ENCODE measurements at places on chromosomes 3 and 15.

DNA sequence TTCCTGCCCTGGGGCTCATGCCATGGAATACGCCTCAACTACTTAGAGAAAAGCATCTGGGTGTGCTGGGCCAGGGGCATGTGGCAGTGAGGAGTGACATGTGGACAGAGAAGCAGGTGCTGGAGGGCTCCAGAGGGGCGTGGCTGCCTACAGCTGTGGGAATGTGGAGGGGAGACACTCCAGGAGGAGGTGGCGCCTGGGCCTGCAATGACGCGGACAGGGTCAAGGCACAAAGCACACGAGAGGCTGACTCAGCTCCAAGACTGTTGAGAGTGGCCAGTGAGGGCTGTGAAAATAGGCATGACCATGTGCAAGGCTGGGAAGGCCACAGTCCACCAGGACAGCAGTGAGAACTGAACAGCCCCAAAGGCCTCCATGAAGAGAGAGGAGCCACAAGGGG is 48.5 kb downstream of the PTH1R start:
- DNase-seq, result no peak

- no peak for DNase-seq
Observed at GRCh38 chr3:32202496-32202895, 36.0 kb upstream of the CMTM8 start.

- no peak for DNase-seq
Observed at GRCh38 chr3:104367000-104367399, 999.7 kb upstream of the ALCAM start.

- DNase-seq, result no peak
Observed at GRCh38 chr3:194861375-194861774, 175.7 kb downstream of the FAM43A start.

DNA sequence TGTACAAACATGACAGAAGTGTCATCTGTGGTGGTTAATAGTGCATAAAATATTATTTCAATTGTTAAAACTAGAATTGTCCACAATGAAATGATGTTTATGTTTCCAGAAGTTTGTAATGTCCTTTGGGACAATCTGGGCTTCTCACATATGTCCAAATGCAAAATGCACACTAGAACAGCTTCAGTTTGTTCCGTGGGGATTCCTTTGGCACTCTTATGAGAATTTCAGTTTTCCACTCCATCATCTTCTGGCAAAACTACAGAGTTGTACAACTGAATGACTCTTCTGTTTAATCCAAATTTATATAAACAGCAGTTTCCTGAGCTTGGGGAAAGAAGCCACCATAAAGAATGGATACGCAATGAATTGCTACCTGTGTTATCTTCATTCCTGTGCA is 2.0 kb upstream of the OR5H6 start:
- peak; percentile 44 for DNase-seq

DNA sequence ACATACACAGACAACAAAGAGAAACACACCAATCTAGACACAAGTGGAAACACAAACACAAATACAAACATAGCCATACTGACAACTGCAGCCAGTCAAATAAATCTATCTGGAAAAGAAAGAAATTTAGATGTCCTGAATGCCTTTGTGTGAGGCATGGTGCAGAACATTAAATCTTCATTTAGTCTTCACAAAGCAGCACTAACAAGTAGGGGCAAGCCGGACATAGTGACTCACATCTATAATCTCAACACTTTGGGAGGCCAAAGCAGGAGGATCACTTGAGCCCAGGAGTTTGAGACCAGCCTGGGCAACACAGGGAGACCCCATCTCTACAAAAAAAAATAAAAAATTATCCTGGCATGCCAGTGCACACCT is 11.7 kb downstream of the MEGF11 start:
- no peak for DNase-seq

- DNase-seq, result no peak
Observed at GRCh38 chr15:74375303-74375693, 7.9 kb upstream of the CYP11A1 start.

DNA sequence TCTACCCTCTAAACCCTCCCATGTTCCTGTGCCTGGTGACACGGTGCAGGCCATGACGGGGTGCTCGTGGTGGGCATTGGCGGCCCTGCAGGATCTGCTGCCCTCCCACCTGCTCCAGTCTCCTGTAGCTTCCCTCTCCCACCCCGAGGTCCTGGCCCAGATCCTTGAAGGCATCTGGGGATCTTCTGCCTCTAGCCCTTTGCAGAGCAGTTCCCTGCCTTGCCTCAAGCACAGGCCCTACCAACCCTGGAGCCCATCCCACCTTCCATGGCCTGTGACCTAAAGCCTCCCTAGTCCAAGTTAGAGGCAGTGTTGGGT is 27.5 kb upstream of the SEC13 start:
- no peak for DNase-seq

- DNase-seq, result no peak
Observed at GRCh38 chr15:38642689-38643270, 78.2 kb upstream of the RASGRP1 start.

DNA sequence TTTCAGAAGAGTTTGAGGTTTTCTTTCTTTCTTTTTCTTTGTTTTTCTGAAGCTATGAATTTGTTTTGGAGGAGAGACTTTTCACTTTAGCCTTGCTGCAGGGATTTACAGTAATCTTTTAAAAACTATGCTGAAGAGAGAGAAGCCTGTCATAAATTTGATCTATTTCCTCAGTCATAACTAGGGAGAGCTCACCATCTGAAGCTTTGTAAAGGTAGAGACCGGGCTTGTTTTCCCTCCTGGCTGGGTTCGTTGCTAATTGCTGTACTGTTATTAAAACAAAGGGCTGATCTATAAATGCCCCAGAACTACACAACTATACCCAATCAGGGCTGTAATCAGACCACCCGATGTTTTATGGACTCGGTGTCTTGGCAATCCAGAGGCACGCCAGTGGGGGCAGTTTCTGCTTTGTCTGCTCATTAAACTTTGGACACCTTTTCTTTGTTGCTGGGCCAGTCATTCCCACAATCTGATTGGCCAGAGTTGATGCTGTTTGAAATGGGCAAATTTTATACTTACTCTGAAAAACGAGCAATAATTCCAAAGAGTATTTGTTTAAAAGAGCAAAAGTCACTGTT is 164.3 kb downstream of the CACNA1D start:
- DNase-seq, result no peak

GRCh38 chr15:69854521-69855181 is 243.1 kb downstream of the TLE3 start:
- DNase-seq, result no peak

- no peak for DNase-seq
Observed at GRCh38 chr3:14949126-14949525, 1.7 kb downstream of the NR2C2 start.

DNA sequence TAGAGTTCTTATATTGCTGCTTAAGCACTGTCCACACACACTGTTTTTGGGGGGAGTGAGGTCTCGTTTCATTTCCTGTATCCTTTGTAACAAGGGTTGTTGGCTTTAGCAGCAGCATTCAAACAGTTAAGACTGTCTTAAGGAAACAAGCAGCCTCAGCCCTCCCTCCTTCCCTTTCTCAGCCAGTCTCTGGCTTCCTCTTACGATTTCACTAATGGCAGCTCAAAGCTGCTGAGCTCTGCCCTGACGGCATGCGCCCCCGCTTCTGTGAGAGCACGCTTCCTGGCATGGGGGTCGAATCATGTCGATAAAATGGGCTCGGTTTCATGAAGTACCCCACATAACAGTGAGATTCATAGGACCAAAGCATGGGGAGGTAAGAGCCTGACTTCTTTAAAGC is 105.0 kb downstream of the KLHL25 start:
- DNase-seq, result no peak

DNA sequence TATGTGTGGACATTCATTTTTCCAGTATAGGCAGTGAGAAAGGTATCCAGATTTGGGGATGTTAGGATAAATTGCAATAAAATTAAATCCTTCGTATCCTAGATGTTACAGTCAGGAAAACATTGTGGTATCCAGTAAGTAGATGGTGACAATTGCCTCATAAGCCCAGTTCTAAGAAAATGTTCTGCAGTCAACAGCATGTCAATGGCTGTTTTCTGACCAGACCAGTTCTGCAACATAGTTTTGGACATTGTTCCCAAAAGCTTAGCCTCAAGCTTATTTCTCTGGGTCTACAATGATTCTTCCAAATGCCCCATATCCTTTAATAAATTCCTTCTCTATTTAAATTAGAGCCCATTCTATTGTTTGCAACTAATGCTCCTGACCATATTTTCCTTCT is 480.7 kb downstream of the FHIT start:
- DNase-seq, result no peak

GRCh38 chr3:153573481-153573880 is 411.5 kb downstream of the RAP2B start:
- no peak for DNase-seq

- DNase-seq, result no peak
Observed at GRCh38 chr15:85839643-85840042, 44.9 kb upstream of the KLHL25 start.

DNA sequence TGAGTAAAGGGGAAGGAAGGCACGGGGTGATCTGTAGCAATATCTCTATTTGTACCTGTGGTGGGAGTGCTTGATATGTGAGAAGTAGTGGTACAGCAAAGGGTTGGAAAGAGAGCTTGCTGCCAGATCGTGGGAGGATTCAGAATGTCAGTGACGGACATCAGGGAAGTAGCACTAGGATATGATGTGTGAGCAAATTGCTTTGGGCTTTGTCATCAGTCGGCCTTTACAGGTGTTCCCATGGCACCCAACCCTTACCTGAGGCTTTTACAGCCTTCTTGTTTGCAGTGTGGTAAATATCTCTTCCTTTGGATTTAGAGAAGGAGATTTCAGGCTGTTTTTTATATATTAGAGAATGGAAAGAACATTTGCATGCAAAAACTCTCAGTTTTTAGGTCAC is 29.8 kb downstream of the IL1RAP start:
- no peak for DNase-seq

DNA sequence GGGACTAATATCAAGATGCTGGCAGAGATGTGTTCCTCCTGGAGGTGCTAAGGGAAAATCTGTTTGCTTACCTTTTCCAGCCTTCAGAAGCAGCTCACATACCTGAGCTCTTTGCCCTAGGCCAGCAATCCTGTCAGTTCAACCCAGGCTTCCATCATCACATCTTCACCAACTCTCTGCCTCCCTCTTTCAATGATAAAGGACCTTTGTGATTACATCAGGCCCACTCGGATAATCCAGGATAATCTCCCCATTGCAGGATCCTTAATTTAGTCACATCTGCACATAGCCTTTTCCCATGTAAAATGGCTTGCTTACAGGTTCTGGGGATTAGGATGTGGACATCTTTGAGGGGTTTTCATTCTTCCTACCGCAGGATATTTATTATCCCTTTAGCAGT is 58.3 kb downstream of the NSUN3 start:
- DNase-seq, result no peak

- DNase-seq, result no peak
Observed at GRCh38 chr3:152539191-152539764, 270.5 kb downstream of the MBNL1 start.

- no peak for DNase-seq
Observed at GRCh38 chr15:45107941-45108630, 5.9 kb downstream of the DUOX2 start.

DNA sequence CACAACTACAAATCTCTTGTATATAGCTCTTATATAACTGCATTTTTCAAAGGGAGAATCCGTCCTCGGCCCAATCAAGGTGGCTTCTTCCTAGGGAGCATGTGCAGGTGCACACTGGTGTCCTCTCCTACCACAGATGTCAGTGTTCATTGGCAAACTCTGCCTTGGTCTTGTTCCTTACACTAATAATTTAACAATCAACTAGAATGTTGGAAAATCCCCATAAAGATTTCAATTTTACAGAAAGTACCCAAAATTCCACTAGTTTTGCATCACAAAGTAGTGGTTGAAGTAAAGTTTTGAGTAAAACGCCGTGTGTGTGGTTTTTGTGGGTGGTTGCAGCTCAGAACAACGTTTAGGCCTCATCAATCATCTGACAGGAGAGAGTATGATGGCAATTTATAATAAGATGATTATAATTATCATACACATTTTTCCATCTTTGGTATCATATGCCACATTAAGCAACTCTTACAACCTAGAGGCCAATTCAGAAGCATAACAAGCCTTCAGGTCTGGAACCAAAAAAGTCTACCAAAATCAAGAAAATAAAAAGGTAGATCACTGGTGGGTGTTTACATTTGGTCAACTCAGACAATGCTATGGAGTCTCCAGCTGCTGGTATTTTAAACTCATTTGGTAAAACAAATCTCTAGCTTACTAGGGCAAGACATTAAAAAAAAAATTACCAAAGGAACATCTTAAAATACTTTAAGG is 128.9 kb upstream of the BHLHE40 start:
- no peak for DNase-seq

GRCh38 chr3:121995161-121996137 is 26.6 kb downstream of the ILDR1 start:
- DNase-seq, result no peak

- no peak for DNase-seq
Observed at GRCh38 chr3:165466856-165467255, 270.7 kb upstream of the SLITRK3 start.

DNA sequence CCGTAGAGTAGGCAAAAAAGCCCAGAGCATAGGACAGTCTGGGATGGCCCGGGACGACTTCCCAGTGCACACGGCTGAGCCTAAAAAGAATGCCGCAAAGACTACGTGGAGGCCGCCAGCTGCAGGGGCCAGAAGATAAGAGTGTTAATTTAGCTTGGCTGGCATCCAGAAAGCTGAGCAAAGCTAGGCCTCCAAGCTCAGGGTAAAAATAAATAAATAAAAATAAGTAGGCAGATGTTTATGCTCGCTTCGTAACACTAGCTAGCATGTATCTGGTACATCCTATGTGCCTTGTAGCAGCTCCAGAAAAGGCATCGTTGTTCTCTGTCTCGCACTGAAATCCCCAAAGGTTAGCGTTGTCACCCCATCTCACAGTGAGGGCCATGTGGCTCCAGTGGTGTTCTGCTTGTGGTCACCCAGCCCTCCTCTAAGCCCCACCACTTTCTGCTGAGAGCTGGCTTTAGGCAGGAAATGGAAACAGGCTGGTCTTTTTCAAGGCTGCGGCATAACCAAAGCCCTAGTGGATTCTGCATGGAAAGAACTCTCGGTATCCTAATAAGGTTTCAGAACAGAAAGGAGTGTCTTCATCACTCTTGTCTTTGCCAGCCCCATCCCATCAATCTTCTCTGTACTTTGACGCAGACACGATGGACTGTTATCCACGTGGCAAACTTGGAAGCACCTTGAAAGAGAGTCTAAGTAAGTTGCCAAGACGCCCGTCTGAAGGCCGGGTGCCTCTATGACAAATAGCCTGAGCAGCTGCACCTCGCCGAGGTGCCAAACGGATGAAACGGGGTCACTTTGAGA is 58.1 kb upstream of the MEF2A start:
- no peak for DNase-seq

- DNase-seq, result no peak
Observed at GRCh38 chr3:126517986-126518778, 609 bp upstream of the UROC1 start.

Data from forelimb muscle (tissue), 1 donor.